ENCODE measurements at places on chromosomes 5 and 9.

DNA sequence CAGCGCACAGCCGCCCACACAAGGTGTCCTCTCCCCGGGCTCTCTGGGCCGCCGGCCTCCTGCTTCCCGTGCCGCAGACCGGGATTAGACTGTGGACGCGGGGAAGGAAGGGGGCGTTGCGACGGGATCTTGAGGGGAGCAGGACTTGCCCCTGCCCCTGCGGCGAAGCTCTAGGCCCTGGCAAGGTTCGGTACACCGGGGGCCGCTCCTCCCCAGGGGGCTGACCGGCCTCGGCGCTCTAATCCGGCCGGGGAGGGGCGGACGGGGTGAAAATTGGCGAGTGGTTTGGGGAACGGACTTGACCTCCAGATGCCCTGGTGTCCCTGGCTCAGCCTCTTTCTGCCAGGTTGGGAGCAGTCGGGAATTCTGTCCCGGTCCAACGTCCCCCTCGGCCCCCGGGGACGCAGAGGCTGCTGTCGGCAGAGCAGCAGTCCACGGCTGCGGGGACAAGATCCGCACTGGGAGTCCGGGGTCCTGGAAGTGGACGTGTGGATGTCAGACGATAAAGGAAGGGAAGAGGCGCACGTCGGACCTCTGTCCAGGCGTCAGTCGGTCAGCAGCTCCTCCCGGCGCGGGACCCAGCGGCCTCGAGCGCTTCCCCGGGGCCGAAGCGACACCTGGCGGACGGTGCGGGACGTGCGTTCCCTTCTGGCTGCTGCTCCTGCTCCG lies 1.9 kb upstream of the CNTFR start:
- no peak for DNase-seq

DNA sequence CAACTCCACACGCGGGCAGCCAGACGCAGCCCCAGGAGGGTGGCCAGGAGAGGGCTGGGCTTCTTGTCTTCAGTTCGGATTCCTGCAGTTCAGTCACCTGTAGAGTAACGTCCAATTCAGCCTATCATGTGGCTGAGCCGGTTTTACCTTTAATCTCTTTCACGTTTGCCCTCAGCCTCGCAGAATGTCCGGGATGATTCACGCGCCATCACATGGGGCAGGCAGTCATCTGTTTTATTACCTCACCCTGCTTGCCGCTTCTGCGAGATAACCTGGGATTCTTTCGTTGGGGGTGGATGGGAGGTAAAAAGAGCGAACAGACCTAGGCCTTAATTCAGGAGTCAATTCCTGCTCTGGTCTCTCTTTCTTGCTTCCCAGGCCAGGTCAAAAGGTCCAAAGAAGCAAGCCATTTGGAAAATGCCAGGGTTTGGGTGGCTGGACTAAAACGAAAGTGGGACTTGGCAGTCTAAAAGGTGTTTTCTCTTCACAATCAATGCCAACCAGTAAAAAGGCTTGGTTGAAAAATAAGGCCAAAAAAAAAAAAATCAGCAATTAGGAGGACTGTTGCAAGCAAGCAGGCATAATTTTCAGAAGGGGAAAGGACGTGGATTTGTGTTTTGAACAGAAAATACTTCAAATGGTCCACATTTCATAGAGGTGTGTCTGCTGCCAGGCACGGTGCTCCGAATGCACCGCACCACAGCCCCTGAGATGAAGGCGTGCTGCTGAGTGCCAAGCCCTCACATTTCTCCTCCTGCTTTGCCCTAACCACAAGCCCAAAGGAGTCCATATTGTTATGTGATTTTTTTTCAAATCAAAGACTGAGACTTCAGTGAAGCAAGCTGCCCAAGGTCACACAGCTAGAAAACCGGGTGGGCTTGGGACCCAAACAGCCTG lies 2.8 kb upstream of the WWC1 start:
- DNase-seq, result no peak

GRCh38 chr9:125985142-125985997 lies 238.2 kb downstream of the PBX3 start:
- DNase-seq, result no peak

- DNase-seq, result no peak
These were observed 372.1 kb downstream of the NTRK2 start for GRCh38 chr9:85041466-85042137.

DNA sequence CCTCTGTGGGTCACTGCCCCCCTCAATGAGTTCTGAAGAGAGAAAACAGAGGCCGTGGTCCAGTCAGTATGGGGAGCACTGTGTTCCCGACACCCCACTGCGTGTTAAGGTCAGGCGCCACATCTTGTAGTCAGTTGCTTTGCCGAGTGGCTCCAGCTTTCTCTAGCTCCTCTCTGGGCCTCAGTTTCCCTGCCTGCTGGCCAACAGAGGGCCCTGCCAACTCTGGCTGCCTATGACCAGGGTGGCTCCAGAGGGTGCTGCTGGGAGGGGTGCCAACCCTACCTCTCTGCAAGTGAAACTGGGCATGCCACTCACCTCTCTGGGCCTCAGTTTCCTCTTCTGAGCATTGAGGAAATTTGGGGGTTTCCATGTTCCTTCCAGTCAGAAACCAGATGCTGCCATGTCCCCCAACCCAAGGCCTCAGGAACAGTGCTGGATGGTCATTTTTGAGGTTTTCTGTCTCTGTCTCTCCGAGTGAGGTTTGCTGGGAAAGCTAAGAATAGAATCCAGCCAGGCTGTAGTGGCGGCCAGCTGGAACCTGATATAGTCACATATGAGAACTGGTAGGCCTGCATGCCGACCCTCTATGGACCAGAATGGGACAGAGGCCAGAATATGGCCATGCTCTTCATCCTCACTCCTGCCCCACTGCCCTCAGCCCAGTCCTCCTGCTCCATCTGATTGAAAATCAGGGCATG lies 132.1 kb downstream of the PHF2 start:
- no peak for DNase-seq

- no peak for DNase-seq
These were observed 42.4 kb downstream of the MARCHF11 start for GRCh38 chr5:16137177-16137576.

DNA sequence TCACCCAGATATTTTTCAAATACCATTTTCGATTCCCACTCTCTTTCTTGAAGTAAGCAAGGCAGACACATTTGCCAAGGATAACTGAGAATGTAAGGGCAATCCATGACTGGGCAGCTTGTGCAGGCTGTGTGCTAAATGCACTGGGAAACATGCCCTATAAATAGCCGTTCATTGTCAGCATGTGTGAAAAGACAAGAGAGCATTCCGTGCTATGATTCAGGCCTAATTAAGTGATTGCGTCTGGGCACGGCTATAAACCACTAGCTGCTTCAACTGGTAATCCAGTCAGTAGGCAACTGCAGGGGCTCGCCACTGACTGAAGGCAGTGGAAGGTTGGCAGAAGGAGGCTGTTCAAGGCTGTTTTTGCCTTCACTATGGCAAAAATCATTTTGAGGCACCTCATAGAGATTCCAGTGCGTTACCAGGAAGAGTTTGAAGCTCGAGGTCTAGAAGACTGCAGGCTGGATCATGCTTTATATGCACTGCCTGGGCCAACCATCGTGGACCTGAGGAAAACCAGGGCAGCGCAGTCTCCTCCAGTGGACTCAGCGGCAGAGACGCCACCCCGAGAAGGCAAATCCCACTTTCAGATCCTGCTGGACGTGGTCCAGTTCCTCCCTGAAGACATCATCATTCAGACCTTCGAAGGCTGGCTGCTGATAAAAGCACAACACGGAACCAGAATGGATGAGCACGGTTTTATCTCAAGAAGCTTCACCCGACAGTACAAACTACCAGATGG lies at the start of gene HSPB3:
TSS of gene HSPB3 (plus strand) at position 287 of the 745 bp plus-strand sequence. CDS start at position 378, 91 bp downstream.
- DNase-seq, result no peak

DNA sequence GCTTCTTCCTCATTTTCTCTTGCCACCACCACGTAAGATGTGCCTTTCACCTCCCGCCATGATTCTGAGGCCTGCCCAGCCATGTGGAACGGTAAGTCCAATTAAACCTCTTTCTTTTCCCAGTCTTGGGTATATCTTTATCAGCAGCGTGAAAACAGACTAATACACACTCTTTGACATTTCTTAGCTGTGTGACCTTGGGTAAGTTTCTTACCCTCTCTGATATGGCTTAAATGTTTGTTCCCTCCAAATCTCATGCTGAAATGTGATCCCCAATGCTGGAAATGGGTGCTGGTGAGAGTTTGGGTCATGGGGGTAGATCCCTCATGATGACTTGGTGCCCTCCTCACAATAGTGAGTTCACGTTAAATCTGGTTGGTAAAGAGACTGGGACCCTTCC lies 188.8 kb upstream of the IRX4 start:
- DNase-seq, result no peak

DNA sequence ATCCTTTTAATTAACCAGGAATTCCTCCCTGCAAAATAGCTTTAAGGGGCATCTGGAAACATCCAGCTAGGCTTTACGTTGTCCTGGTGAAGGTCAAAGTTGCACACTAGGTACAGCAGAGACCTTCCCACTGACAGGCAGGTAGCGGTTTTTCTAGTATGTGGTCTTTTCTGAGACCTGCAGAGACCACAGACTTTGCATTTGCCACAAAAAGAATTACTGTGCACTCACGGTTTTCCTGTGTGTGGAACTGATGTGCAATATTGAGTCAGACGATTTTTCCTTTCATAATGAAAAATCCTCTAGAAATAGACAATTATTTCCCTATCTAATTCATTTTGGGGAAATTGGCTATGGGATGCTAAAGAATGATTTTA lies 417.0 kb upstream of the ADAMTSL1 start:
- DNase-seq, result no peak

DNA sequence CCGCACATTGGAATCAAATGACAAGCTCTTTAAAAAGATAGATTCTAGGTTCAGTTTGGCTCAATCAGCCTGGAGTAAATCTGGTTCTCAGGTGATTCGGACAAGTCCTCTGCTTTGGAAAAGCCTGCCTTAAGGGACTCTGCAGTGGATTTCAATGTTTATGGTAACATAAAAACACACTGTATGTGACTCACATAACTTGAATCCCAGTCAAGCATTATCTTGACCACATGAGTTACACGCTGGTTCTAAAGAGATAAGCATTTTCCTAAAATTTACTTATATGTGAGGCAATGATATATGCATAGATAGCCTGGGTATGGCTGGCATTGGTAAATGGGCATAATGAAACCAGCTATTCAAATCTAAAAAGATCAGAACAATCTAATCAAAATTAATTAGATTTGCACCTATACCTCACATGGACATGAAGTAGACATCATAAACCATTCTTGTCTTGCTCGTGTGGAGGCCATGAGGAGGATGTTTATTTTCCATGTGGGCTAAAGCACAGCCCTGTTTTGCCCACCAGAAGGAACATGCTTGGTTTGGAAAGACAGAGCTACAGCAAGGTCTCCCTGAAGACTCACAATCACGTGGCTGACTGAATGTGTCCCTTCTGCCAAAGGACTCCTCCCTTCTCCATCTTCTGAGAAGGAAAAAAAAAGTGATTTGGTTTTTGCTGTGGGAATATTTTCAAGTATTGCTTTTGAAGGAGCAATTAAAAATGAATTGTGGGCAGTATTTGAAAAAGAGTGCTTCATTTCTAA lies 351.7 kb downstream of the DIRAS2 start:
- DNase-seq, result no peak

DNA sequence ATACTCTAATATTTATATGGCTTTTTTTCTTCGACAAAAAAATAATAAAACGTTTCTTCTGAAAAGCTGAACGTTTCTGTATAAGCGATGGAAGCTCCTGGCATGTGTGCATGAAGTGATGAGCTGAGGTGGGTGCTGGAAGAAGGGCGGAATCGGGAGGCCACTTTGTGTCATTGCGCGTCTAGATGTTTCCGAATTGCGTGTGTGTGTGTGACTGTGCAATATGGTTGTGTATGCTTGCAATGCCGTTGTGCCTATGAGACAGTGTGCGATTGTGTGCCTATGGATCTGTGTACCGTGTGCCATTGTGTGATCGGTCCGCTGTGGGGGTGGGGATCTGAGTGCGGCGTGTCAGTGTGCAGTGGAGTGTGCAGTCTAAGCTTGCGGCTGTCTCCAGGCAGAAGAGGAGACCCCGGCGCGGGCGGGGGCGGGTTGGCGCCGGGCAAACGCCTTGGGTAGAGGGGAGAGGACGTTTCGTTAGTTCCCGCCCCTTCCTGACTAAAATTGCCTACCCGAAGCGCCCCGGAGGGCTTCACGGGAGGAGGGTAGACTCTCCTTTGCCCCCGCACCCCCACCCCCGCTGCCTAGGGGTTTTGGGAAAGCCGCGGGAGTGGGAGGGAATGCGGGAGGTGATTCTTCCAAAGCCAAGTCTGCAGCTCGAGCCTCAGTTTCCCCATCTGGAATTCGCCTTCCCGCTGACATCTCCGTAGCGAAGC lies 24.2 kb downstream of the PCDHGC5 start:
- no peak for DNase-seq

DNA sequence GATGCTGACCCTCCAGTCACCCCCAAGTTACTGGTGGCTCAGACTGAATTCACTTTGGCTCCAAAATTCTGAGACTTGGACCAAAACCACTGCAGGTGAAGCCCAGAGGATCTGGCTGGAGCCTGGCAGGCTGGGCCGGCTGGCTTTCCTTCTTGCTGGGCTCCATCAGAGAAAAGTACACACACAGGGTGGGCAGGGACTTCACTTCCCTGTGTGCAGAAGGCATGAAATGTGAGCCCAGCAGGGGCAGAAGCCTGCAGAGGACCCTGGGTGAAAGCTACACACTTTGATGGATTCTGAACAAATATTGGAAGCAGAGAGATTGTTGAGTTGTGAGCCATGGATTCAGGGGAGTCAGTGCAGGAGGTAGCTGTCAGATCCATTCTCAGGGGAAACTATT lies 18.4 kb downstream of the NR4A3 start:
- no peak for DNase-seq

DNA sequence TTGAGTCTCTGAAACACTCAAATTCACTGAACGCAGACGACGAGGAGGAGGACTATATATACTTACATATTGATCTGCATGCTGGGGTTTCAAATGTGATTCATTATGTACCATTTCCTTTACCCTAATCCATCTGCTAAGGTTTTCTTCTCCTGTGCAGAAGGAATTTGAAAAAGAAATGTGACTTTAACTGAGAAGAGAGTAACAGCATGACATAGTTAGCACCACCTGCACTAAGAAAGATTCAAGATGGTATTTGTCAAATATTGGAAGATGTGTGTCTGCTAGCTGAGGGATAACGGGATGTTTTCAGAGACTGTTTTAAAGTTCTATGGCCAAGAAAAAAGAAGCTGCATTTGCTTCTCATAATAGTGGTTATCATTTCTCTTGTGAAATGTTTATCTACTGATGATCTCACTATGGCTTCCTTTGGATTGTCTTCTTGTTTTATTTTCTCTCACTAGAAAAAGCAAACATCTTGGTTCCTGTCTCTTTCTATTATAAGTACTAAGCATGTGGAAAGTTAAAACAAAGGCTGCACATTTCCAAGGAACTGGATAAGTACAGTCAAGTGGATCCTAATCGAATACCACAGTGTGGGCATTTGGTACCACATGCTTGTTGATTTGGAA lies 89.8 kb upstream of the TLE4 start:
- DNase-seq, result no peak

GRCh38 chr9:125423964-125424363 lies 162.3 kb downstream of the GAPVD1 start:
- DNase-seq, result no peak

GRCh38 chr5:121963392-121963791 lies 1.6 kb downstream of the SRFBP1 start:
- DNase-seq, result no peak

All from iPS DF 6.9 (cell line).